HuH-7 (cell line): ENCODE measurements at places on chromosomes 4 and X.

DNA sequence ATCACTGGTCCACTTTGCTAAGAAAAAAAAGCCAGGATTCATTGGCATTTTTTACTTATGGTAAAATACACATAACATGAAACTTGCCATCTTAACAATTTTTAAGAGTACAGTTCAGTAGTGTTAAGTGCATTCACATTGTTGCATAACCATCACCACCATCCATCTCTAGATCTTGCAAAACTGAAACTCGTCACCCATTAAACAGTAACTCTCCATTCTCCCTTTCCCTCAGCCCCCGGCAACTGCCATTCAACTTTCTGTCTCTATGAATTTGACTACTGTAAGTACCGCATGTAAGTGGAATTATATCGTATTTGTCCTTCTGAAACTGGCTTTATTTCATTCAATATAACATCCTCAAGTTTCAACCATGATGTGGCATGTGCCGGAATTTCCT lies 56.3 kb upstream of the LNX1 start:
- no peak for DNase-seq

- DNase-seq = no peak
These were observed 67.0 kb downstream of the STK32B start for GRCh38 chr4:5118091-5118786.

DNA sequence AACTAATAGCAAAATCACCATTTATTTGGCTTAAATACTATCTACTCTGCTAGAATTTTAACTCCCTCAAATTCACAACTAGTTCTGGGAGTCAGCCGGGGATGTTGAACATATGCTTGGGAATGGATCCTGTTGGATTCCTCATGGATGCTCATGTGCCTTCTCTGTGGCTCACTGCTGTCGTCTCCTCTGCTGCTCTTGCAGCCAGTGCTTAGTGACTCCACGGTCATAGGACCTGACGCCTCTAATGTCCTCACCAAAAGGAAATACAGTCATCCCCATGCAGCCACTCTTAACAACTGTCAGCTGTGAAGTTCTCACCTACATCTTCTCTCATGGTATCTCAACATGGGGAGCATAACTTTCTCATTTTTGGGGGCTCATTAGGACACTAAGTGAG lies 59.4 kb downstream of the HMGB2 start:
- DNase-seq = no peak

GRCh38 chr4:83255584-83255983 lies 29.0 kb downstream of the COQ2 start:
- DNase-seq = peak; percentile 36

GRCh38 chr4:112881842-112882241 lies 167.6 kb upstream of the ANK2 start:
- no peak for DNase-seq

GRCh38 chr4:64940698-64941097 lies 531.4 kb upstream of the TECRL start:
- no peak for DNase-seq

DNA sequence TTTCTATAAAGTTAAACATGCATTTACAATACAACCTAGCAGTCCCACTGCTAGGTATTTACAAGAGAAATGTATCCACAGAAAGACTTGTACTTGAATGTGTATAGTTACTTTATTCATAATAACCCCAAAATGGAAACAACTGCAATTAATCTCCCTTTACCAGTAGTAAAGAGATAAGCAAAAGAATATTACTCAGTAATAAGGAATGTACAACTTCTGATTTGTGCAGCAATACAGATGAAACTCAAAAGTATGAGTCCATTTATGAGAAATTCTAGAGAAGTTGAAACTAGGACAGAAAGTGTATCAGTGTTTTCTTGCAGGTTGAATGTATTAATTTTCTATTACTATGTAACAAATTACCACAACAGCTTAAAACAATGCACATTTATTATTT lies 15.2 kb downstream of the USP53 start:
- DNase-seq = no peak
